NCI-H345 (cell line): ENCODE measurements at places on chromosomes 7 and 10.
A peak's percentile ranks its signal among the peaks of the same experiment; 100 is the strongest.

GRCh38 chr7:68619526-68619925 is 978.7 kb upstream of the AUTS2 start:
- DNase-seq, result no peak

DNA sequence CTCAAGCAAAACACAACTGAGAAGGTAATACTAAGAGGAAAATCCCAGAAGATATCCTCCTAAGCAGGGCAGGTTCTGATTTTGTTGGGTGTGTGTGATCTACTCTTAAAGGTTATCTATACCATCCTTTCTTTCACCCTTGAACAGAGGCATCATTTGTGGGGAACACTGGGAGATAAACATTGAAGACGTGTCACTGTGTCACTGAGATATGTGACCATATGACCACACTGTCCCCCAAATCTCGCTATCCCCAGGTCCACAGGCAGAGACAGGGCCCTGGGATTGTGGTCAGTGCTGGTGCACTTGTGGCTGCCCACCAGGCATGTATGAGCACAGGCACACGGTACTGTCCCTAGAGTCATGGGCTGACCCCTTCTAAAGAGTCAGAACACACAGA is 30.0 kb downstream of the TECTB start:
- no peak for DNase-seq

DNA sequence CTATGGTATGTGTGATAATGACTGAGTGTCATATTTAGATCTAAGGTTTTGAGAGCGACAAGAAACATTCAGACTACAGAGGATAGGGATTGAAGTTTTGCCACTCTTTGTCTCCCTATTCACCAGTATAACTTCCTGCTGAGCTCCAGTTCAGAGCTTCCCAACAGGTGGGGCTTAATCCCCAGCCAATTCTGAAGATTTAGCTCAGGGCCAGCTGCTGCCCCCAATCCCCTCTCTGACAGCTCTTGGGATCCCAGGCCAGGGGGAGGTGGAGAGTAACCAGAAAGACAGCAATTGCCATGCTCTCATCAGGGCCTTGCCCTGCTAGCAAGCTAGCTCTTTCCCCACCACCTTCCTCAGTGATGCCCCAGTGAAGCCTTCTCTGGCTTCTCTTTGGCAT is 57.8 kb downstream of the TRIL start:
- no peak for DNase-seq

GRCh38 chr10:11462071-11462470 is 149.4 kb downstream of the USP6NL start:
- no peak for DNase-seq

DNA sequence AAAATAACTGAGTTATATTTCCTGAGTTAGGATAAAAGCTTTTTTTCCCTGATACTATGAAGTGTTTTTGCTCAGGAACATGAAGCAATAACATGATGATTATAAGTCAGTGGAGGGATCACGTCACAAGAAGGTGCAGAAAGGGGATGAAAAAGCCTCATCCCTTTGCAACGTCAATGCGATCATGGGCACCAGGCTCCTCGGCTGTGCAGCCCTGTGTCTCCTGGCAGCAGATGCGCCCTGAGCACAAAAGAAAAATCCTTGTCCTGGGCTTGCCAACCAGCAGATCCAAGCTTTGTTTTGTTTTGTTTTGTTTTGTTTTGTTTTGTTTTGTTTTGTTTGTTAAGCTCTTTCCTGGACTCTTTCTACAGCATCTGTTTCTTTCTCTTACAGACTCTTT is 103.5 kb upstream of the PRSS1 start:
- DNase-seq, result peak; percentile 26

DNA sequence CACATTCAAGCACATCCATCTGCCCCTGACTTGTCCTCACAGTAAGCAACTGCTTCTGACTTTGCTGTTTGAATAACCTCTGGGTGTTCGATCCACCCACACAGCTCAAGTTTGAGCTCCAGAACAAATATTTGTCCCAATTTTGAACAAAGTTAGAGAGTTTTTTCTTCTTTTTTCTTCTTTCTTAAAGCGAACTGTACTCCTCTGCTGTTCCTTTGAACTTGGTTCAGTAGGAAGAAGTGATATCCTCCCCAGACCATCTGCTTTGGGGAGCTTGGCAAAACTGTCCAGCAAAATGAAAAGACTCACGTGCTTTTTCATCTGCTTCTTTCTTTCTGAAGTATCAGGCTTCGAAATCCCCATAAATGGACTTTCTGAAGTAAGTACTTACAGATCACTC is at the start of gene ITIH2:
TSS of gene ITIH2 (plus strand) at position 177 of the 400 bp plus-strand sequence. CDS start at position 296, 119 bp downstream.
- DNase-seq, result no peak

DNA sequence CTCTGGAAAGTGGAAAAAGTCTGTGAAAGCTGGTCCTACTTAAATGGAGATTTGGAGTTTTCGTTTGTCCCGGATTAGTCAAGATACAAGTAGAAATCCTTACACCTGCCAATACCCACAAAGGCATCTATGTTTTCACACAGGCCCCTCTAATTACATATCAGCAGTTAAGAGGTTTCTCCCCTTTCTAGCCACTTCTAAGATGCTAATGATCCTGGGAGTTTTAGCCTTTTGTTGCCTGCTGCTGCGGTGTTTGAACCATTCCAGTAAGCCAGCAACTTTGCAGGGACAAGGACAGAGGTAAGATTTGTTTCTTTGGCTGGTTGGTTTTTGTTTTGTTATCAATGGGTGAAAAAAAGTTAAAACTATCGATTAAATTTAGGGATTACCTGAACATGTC is 5.8 kb upstream of the C1QL3 start:
- DNase-seq, result no peak

GRCh38 chr10:725302-725701 is 35.8 kb upstream of the DIP2C start:
- DNase-seq, result no peak

- DNase-seq, result no peak
These were observed 80.5 kb downstream of the MET start for GRCh38 chr7:116752305-116753074.

GRCh38 chr10:123645615-123646014 is 20.5 kb upstream of the GPR26 start:
- no peak for DNase-seq

DNA sequence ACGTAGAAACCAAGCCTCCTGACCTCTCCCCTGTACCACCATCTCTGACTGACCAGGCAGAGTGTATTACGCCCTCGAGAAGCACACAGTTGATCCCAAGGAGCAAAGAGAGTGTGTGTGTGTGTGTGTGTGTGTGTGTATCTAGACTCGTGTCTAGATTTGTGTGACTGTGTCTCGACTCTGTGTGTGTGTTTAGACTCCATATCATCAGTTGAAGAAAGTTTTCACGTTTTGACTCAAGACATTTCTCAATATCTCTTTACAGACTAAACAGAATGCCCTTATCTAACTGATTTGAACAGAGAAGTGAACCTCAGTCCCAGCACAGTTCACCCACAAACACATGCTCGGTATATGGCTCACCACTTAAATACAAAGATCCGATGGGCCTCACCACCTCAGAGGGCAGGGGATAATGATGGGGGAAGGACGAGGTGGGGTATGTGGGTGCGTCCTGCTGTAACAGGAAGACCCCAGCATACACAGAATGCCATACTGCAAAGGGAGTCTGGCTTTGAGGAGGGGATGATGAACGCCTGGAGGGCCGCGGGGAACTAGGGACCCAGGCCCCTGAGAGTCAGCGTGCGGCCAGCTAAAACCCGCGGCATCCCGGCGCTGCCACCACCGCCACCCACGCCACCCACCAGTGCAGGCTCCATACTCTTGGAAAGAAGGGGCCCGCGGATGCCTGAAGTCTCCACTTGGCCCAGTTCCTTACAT is 780 bp downstream of the ALDH18A1 start:
- no peak for DNase-seq

DNA sequence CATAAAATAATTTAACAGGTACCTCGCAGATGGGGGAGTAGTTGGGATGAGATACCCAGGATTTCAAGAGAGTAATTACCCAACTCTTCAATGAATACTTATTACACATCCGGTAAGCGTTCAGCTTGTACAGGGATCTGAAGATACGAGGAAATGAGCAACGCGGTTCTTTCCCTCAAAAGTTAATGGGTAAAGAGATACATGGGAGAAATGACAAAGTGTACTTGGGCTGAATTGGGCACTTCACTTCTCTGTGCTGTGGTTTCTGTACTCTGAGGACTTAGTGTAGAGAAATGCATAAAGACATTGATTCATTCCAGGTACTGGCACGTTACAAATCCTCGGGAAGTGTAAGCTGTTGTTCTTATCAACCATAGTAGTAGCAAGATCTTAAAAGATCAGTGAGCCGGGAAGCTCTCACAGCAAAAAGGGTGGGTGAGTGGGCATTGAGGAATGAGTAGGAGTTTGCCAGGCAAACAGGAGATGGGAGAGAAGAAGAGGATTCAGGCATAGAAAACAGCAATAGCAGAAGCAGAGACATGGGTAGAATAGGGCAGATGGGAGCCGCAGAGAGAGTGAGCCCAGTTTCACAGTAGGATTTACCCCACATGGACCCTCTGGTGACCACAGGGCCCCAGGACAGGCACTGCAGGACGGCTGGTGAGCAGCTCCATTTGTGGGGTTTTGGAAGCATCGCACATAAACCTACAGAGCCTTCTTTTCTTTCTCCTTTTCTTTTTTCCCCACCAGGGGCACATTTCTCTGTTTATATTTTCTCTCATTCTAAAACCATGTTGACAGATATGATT is 304.3 kb upstream of the PITRM1 start:
- DNase-seq, result no peak

DNA sequence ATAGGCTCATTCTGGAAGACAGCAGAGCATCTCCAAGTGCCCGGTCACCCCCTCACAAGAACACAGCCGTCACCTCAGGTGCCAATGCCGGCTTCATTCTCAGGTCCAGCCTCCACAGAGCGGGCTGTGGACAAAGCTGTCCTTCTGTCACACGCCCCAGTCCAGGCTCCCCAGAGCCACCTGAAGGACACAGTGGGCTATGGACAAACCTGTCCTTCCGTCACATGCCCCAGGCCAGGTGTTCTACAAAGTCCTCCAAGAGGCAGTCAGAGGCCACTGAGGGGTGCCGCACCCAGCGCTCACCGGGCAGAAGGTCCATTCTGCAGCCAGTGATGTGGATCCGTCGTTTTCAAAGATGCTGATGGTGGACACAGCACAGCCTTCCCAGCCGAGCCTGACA is 173.2 kb upstream of the PPP2R2D start:
- DNase-seq, result no peak

- no peak for DNase-seq
These were observed 92.4 kb upstream of the PIK3CG start for GRCh38 chr7:106772655-106773108.

DNA sequence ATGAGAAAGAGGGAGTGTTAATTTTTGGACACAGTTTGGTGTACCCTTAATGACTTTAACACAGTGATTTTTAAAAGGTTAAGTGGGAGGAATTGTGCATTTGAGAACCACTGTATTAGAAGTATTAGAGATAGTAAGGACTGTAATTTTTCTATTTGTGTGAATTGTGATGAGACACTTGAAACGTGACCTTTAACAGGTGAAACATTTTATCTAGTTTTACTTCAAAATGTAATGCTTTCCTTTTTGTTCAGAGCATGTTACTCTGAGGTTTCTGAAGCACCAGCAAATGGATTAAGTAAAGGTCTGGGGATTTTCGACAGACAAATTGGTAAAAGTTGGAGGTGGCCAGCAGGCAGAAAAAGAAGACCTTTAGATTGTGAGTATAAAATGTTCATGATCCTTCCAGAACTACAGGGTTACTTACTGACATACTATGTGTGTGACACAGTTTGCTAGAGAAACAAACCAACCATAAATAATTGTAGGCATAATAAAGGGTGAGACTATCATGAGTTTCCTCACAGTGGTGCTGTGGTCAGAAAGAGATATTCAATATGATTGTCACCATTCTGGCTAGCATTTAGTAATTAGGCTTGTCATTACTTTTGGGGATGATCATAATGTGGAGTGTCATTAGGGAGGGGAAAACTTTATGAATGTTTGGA is 26.1 kb downstream of the LCOR start:
- DNase-seq, result no peak

GRCh38 chr10:110994406-110995086 is 75.1 kb downstream of the SHOC2 start:
- no peak for DNase-seq

GRCh38 chr7:34758111-34758601 is 100.1 kb downstream of the NPSR1 start:
- no peak for DNase-seq

- DNase-seq, result no peak
These were observed 599.8 kb upstream of the MGMT start for GRCh38 chr10:128867210-128867609.

GRCh38 chr7:131600085-131600881 is 43.9 kb upstream of the PODXL start:
- DNase-seq, result no peak

DNA sequence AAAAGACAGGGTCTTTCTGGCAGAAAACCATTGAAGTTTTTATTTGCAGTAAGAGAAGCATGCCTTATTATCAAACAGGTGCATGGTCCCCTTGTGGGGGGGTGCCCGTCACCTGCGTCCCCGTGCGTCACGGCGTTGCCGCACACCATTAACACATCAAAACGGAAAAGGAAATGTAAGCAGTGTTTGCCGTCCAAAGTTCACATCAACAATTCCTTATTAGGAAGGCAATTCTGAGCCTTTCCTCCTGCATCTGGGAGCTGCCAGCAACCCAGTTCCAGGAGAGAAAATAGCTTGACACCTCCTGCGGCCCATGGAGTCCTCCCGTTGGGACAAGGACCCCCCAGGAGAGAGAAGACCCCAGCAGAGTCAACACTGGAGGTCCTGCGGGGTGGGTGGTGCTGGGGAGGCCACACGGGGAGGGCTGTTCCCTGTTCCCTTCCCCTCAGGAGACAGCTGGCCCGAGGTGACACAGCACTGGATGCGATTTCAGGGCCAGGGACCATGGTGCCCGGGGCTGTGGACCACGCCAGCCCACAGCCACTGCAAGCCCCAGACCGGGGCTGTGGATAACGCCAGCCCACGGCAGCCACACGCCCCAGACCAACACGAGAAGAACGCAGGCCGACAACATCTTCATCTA is 39.5 kb downstream of the DIP2C start:
- peak; percentile 69 for DNase-seq

DNA sequence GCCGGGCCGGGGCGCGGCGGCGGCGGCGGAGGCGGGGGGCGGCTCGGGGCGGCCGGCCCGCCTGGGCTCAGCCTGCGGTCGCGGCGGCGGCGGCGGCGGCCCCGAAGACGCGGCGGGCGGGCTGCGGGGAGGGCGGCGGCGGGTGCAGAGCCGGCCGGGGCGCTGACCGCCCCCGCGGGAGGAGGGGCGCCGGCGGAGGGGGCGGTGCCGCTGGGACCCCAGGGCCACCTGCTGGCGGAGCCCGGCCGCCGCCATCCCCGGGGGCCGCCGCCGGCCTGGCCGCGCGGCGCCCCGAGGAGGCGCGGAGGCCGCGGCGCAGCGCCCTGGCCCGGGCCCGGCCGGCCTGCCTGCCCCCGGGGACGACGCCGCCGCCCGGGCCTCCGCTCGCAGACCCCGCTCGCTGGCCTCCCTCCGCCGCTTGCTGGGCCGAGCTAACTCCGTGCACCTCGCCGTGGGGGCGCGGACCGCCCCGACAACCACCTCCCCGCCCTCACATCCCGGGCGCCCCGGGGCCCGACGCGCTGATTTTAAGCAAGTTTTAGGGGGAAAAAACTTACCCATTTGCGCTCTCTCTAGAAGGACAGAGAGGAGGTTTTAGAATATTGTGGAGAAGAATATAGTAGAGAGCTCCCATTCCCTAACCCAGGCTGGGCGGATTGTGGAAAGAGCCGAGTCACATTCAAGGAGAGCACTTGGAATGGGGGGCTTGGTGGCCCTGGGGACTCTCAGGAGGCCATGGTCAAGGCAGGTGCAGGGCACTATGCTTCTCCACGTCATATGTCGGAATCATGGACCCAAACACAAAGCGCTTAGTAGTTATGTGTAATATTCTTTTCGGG is at the start of gene BEND7:
TSS of gene BEND7 (minus strand) at position 140 of the 839 bp plus-strand sequence. CDS start 481 bp downstream, outside the sequence.
- peak; percentile 32 for DNase-seq
